ENCODE measurements at places on chromosomes 1 and 21.

- no peak for DNase-seq
These were observed 26.2 kb upstream of the MCOLN3 start for GRCh38 chr1:85074365-85074964.

DNA sequence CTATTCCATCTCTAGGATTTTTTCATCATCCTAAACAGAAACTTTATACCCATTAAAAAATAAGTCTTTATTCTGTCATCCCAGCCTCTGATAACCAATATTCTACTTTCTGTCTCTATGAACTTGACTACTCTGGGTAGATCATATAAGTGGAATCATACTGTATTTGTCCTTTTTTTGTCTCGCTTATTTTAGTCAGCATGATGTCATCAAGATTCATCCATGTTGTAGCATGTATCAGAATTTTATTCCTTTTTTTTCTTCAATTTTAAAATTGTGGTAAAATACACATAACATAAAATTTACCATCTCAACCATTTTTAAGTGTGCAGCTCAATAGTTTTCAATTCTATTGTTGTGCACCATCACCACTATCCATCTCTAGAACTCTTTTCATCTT is 90.0 kb downstream of the SYT14 start:
- no peak for DNase-seq

GRCh38 chr1:178434899-178435435 is 61.8 kb downstream of the CLEC20A start:
- DNase-seq, result no peak

DNA sequence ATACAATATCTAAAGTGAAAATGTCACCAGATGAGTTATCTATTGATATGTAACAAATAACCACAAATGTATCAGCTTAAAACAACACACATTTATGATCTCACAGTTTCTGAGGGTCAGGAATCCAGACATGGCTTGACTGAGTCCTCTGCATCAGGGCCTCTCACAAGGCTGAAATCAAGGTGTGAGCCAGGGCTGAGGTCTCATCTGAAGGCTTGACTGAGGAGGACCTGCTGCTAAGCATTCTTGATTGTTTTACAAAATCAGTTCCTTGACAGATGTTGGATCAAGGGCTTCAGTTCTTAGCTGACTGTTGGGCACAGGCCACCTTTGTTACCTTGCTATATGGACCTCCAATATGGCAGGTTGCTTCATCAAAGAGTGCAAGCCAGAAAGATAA is 483.7 kb downstream of the CAMTA1 start:
- DNase-seq, result no peak

DNA sequence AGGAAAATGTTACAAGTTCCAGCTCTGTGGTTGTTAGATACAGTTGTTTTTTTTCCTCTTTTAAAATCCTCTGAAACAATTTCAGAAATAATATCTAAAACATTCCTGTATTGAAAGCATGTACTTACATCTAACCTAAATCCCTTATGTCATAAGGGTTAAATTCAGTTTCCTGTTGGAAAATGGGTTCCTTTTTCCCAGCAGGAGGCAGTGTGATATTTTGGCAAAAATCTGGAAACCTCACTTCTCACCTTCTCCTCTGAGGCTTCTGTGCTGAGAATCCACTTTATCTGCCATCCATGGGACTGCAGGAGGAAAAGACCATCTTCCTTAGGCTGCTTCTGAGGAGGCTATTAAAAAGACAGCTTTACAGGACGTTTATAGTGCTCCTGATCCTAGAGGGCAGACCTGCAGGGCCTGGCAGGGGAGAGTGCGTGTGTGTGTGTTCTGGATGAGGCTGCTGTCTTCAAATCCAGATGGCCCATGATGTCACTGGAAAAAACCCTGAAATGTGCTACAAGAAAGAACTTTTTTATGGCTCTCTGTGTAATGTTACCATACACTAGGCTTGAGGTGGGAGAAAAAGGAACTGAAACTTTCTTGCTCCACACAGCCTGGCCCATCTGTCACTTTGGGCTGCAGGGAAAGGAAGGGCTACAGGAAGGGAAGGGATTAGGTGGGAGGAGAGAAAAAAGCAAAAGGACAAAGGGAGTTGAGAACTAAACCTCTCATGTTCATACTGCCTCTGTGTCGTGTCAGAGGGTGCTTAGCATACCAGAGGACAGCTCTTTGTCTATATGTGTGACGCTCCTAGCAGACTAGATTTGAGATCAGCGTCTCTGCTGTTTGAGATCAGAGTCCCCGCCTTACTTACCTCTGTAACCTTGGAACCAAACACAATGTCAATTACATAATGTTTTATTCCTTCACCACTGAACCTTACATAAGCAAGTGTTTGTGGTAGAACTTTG is 379.2 kb upstream of the SPAG17 start:
- DNase-seq, result no peak

- no peak for DNase-seq
These were observed 27.8 kb upstream of the ZNF281 start for GRCh38 chr1:200437556-200438203.

GRCh38 chr1:204249736-204250427 is 36.1 kb upstream of the GOLT1A start:
- DNase-seq, result no peak

DNA sequence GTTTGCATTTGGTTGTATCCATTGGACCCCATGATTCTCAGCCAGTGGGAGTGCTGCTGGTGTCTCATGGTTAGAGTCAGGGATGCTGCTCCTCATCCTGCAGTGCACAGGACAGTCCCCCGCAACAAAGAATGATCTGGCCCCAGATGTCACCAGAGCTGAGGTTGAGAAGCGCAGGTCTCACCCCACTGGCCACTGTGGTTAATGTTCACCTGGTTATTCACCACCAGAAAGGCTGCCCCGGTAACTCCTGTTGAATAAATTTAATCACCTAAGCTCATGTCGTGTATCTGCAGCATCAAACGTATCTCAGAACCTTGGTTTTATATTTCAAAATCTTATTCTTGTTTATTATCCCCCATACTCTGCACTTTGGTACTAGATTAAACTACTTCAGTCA is 75.8 kb downstream of the ATP5PO start:
- DNase-seq, result no peak

- DNase-seq, result no peak
These were observed 13.5 kb upstream of the SPATA1 start for GRCh38 chr1:84492726-84493125.
